ENCODE measurements at places on chromosomes 6 and 20.

GRCh38 chr20:37220731-37221130 is 40.9 kb downstream of the GHRH start:
- DNase-seq = no peak

- DNase-seq = no peak
These were observed 21.7 kb upstream of the PRELID3B start for GRCh38 chr20:59064214-59064722.

GRCh38 chr20:9068841-9069663 is at the start of gene PLCB4:
TSS of gene PLCB4 (plus strand) at chr20:9069087. CDS start at chr20:9307815, 238,728 bp downstream.
- peak; percentile 74 for DNase-seq

- DNase-seq = no peak
These were observed 139.8 kb upstream of the TNFAIP3 start for GRCh38 chr6:137727216-137727765.

- DNase-seq = no peak
These were observed 65.2 kb downstream of the THBS2 start for GRCh38 chr6:169188475-169188874.

GRCh38 chr20:18188434-18188833 is 50.8 kb downstream of the KAT14 start:
- peak; percentile 35 for DNase-seq

DNA sequence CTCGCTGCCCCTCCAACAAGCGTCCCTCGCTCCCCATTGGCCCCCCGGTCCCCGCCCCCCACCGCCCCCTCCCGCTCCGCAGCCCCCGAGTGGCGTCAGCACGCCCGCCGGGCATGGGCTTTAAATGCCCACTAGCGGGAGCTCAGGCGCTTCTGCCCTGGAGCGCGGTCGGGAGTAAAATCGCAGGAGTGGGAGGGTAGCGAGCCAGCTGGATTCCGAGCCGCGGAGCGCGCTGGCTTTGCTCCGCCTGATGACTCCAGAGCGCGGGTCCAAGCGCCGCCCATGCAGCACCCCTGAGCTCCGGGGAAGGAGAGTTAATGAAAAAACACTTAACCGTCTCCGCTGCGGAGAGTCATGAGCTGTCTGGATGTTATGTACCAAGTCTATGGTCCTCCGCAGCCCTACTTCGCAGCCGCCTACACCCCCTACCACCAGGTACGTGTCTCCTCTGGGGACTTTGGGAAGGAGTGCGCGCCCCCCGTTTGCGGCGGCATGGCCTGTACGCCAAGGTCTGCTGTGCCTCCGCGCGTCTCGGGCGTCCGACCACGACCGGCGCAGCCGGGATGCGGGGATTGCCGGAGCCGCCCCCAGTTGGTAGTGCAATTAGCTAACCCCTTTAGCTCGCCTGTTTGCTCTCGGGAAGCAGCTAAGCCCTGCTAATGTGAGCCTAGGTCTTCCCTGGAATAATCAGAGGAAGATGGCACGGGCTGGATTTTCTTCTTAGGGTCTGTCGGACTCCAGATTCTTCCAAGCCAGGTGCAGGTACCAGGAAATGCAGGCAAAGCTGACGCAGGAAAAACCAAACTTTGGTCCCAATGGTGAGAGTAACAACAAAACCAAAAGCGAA is at the start of gene VGLL2:
Gene VGLL2, plus strand, starts transcription at position 149 of the 847 bp plus-strand sequence. Its CDS starts 206 bp downstream, at position 355.
- DNase-seq = peak; percentile 86

DNA sequence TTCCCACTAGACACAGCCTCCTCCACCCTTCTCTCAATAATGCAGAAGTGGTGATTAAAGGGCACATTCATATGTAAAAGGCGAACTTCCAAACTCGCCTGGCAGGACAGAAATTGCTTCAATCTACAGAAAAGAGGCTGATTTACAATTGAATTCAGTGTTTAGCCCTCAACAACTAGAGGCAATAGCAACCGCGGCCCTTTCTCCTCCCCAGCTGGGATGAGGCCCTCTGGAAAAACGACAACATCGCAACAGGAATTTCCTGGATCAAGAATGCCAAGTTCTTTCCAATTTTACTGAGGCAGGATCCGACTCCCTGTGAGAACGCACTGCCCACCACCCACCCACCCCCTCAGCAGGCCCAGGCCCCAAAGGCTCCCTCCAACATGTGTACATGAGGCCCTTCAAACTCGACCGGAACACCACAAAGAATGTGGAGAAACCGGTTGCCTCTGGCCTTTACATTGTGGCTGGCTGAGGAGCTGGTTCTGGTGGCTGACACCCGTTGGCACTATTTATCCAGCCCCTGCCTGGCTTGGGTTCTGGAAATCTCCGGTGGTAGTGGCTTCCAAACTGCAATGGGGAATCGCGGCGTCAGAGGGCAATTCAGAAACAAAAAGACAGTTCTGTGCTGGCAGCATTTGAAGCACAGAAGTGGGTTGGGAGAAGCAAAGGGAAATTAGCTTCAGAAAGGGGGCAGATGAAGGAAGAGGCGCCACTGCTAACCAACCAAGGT is 36.8 kb downstream of the ZMYND8 start:
- peak; percentile 91 for DNase-seq

DNA sequence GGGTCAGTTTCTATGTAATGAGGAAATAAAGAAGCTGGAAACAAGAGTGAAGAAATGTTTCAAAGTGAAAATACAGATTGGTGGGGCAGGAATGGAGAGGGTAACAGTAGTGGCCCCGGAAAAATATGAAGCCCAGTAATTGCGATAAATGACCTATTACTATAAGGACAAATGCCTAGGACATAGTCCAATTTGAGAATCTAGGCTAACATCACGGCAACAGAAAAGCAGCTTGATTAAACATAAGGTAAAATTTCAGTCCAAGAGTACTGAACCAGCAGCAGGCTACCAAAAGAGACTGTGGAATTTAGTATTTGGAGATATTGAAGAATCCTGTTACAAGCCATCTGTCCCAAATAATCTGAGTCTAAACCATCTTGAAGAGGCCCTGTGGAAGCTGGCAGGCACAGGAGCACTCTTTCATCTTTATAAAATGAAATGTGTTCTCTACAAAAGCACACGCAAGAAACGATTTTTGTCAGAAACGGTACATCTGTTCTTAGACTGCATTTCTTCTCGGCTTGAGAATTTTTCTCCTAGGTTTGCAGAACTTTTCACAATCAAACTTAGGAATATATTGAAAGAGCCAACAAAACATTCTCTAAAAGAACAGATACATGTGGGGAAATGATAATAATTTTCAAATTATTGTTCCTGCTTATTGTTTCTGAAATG is 49.3 kb downstream of the ELOVL5 start:
- DNase-seq = no peak

DNA sequence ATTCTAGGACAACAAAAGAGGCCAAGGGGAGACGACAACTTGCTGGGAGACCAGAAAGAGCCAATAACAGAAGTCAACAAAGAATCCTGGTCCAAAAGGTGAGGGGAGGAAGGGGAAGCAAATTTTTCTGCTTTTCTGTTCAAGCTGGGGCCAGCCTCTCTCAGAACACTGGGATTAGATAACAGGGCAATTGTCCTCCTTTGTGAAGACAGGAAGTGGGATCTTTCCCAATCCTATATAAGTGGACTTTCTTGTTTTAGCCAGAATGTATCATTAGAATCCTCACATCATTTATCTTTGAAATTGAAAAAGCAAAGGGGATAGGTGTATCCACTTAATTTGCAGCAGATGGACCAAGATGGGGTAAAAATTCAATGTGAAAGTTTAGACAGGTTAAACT is 101.2 kb upstream of the COL21A1 start:
- DNase-seq = no peak

GRCh38 chr6:39209360-39209811 is 19.9 kb downstream of the KCNK5 start:
- peak; percentile 58 for DNase-seq

GRCh38 chr6:111737065-111737521 is 131.4 kb upstream of the TRAF3IP2 start:
- DNase-seq = no peak

DNA sequence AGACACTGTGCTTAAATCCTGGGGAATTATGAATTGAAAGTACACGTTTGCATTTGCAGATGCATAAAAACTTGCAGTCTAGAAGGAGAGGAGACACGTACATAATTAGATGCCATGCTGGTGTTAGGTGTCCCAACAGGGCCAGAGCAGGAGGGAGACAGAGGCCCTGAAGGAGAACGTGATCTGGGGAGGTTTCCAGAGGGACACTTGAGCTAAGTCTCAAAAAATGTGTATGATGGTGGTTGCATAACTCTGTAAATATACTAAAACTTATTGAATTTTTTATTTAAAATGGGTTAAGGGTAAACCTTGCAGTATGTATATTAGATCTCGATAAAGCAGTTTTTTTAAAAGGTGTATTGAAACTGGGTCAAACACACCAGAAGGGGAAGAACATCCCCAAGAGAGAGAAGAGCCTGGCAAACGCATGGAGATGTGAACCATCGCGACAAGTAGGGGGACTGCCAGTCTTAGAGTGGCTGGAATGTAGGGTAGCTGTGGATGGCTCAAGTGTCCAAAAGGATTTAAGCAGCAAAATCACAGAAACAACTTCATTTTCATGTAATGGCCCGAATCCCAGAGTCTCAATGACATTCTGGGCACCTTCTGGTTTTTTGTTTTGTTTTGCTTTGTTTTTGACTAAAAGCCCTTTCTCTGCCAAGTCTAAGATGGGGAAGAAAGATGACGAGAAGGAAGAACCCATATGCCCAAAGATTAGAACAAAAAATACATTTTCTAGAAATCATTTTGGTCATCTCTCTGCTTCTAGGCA is 15.3 kb downstream of the TRAF3IP2 start:
- no peak for DNase-seq

GRCh38 chr20:19890445-19891051 is 126.6 kb upstream of the NAA20 start:
- DNase-seq = no peak

DNA sequence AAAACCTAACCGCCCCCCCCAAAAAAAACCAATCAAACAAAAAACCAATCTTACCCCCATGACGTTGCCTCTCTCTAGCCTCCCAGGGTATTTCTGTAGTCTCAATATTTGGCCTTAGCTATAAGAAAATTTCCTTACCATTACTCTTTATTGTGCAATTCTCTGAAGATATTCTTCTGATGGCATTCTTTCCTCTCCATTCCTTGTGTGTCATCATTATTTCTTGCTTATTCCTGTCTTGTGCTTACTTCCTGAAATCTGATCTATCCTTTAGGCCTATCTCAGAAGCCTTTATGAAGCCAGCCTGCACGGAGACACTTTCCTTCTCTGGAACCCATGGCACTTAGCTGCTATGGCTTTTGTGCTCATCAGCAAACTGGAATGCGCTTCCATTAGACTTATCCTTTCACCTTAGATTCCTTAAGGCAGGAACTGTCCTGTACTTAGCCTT is 65.9 kb upstream of the DDR1 start:
- no peak for DNase-seq
